ENCODE measurements at places on chromosomes 16 and 17.
A peak's percentile ranks its signal among the peaks of the same experiment; 100 is the strongest.

GRCh38 chr16:87575027-87575804, 27.1 kb upstream of the JPH3 start:
- peak; percentile 63 for DNase-seq

GRCh38 chr16:70605283-70605657, 41.1 kb upstream of the IL34 start:
- DNase-seq = no peak

GRCh38 chr16:67430977-67431774, at the start of gene HSD11B2:
Gene HSD11B2, plus strand, starts transcription at chr16:67431121. Its CDS starts 128 bp downstream, at chr16:67431249.
- DNase-seq = peak; percentile 86

DNA sequence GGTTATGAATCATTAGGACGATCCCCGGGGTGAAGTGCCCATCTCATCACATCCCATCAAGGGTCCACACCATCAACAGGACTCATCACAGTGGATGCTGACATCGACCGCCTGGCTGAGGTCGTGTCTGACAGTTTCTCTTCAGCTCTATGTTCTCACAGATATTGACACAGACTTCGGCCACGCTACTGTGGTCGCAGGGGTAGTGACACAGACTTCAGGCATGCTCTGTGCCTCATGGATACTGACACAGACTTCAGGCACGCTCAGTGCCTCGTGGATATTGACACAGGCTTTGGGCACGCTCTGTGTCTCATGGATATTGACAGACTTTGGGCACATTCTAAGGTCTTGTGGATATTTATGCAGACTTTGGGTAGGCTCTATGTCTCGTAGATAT, 50.1 kb downstream of the KLHDC4 start:
- no peak for DNase-seq

GRCh38 chr16:51003850-51004566, 147.1 kb downstream of the SALL1 start:
- DNase-seq = no peak

DNA sequence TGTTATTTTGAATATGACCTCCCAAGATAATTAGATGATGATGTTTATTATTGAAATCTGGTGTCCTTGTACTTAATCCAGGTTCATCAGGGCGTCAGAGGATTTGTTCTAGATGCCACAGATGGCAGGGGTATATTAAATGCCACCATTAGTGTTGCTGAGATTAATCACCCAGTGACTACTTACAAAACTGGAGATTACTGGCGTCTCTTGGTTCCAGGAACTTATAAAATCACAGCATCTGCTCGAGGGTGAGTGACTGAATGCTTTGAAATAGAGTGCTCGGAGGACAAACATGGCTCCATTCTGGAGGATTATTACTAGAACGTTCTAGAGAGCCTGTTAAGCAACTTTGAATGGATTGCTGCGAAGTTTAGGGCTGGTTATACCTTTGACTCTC, 33.5 kb upstream of the GOSR1 start:
- no peak for DNase-seq

- DNase-seq = no peak
Observed at GRCh38 chr17:50656509-50656908, 21.8 kb downstream of the ABCC3 start.

DNA sequence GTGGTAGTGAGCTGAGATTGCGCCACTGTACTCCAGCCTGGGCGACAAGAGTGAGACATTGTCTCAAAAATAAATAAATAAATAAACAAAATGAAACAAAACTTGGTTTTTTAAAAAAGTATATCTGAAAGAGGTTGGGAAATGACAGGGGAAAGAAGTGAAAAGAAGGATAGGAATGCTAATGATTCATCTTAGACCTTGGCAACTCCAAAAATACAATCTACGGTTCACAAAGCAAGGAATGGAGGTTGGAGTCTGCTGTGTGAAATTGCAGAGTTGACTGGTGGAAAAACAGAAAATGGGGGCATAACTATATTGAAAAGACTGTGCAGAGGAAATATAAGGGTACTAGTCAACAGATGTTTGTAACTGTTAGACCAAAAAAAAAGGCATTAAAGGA, 40.0 kb upstream of the CD300E start:
- DNase-seq = no peak
